ENCODE measurements at places on chromosomes 4 and X. TPM values are rescaled to one million over a fixed set of nuclear protein-coding genes. Genes with fewer than 3 reads are reported as not detected.

EPHA5 gene
- 0.05 TPM for polyA plus RNA-seq

TMEM31 gene
- polyA plus RNA-seq: 1.1 TPM

PNMA6A gene
- polyA plus RNA-seq: 11.8 TPM

FAM184B gene
- polyA plus RNA-seq: not detected

HSPA4L gene
- 1.7 TPM for polyA plus RNA-seq

NAT8L gene
- polyA plus RNA-seq: 1.5 TPM

BRCC3 gene
- polyA plus RNA-seq: 21.5 TPM

NLGN4X gene
- polyA plus RNA-seq: 2.1 TPM

HSFX2 gene
- polyA plus RNA-seq: 1.1 TPM

RTL5 gene
- 1.5 TPM for polyA plus RNA-seq

MSX1 gene
- 30.4 TPM for polyA plus RNA-seq

NLGN3 gene
- polyA plus RNA-seq: 0.79 TPM

WDR1 gene
- 179 TPM for polyA plus RNA-seq

ZNF711 gene
- polyA plus RNA-seq: 16.6 TPM

ARHGAP10 gene
- polyA plus RNA-seq: 26.5 TPM

ADAMTS3 gene
- 0.59 TPM for polyA plus RNA-seq

TLR10 gene
- not detected for polyA plus RNA-seq

MAGEB2 gene
- polyA plus RNA-seq: not detected

TCEAL7 gene
- 6.9 TPM for polyA plus RNA-seq

ZCCHC4 gene
- polyA plus RNA-seq: 4.7 TPM

CLTRN gene
- 32.6 TPM for polyA plus RNA-seq

XAGE1B gene
- polyA plus RNA-seq: not detected

ASB9 gene
- polyA plus RNA-seq: 4.1 TPM

ABCG2 gene
- polyA plus RNA-seq: 3.9 TPM

PSAPL1 gene
- 4.4 TPM for polyA plus RNA-seq

PCDH10 gene
- 16.7 TPM for polyA plus RNA-seq

TLR2 gene
- 1.7 TPM for polyA plus RNA-seq

UGT8 gene
- 17.0 TPM for polyA plus RNA-seq

MAGEC3 gene
- polyA plus RNA-seq: not detected

ERVMER34-1 gene
- 3.3 TPM for polyA plus RNA-seq

ACE2 gene
- polyA plus RNA-seq: 16.5 TPM

ARAP2 gene
- 5.9 TPM for polyA plus RNA-seq

REPS2 gene
- 3.4 TPM for polyA plus RNA-seq

PLXNB3 gene
- 5.7 TPM for polyA plus RNA-seq

ARMCX2 gene
- polyA plus RNA-seq: 19.0 TPM

IL13RA1 gene
- 20.3 TPM for polyA plus RNA-seq

SH2D1A gene
- not detected for polyA plus RNA-seq

XAGE1A gene
- not detected for polyA plus RNA-seq

PGAM4 gene
- not detected for polyA plus RNA-seq

PJA1 gene
- polyA plus RNA-seq: 57.0 TPM

EFHC2 gene
- polyA plus RNA-seq: 1.3 TPM

TLR6 gene
- polyA plus RNA-seq: 0.56 TPM

CLCN5 gene
- polyA plus RNA-seq: 10.7 TPM

GC gene
- 352 TPM for polyA plus RNA-seq

CXCL13 gene
- polyA plus RNA-seq: 0.57 TPM

TLR3 gene
- 1.6 TPM for polyA plus RNA-seq

Data from hepatocyte (in vitro differentiated cells).